Chondrocyte (in vitro differentiated cells): ENCODE measurements at places on chromosomes 4 and X. TPM values are rescaled to one million over a fixed set of nuclear protein-coding genes. Genes with fewer than 3 reads are reported as not detected.
A peak's percentile ranks its signal among the peaks of the same experiment; 100 is the strongest.

GRCh38 chr4:3871181-3871852, 105.1 kb downstream of the ADRA2C start:
- peak; percentile 86 for DNase-seq

- no peak for DNase-seq
These were observed 82.2 kb downstream of the EFHC2 start for GRCh38 chrX:44261286-44261685.

DNA sequence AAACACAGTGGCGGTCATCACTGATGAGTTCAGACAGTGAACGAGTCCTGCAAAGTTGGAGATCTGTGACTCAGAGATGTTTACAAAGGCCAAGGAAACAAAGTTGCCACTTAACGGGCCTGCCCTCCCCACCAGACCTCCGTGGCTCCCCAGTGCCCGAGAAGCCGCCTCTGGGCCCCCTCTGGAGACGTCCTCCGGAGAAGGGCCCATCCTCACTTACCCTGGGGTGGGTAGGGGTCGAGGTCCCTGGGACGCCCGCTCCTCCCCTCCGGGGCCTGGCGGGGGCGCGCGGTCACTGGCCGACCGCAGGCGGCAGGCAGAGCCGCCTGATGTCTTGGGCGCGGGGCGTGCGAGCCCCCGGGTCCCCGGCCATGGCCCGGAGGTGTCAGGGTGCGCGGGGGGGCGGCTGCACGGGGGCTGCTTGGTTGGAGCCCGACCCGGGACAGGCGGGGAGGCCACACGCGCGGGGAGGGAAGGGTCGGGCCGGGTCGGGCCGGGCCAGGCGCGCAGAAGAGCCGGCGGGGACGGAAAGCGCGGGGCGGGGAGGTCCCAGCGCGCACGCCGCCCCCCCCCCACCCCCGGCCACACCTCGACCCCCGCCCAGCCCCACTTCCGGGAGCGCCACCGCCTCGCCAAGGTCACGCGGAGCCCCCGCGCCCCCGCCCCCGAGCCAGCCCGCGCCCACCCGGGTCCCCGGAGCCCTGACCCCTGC, 529 bp downstream of the DHRSX start:
- no peak for DNase-seq

Gene NFKB1
- total RNA-seq: 21.6 to 24.4 TPM (median 22.2 TPM) in 3 replicates

DNA sequence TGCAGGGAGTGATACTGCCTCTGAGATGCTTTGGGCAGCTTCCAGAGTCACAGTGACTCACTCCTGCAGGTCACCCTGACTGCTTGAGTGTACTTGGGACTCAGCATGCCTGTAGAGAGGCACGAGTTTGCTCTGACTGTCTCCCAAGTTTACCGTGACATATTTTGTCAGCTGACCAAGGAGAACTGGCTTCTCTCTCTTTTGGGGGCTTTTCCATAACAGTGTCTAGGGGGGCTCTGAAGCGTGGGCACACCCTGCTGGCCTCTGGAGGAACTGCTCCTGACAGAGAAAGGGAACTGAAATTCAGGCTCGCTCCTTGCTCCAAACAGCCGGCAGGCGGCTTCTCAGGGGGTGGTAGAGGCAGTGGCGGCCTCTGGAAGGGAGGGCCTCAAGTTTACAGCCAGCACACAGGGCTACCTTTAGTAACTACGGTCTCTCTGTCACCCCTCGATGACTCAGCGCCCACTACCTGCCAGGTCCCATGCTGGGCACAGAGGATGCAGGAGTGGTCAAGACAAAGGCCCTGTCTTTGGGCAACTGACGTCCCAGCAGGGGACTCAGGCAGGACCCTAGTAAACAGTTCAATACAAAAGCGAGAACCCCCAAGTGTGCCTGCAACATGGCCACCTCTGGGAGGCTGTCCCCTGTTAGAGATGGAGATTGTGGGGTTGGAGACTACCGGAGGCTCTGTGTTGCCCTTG, 17.8 kb downstream of the ZNF185 start:
- DNase-seq: no peak

Gene PPBP
- not detected in 3 replicates for total RNA-seq

- no peak for DNase-seq
These were observed 72.9 kb downstream of the WDR44 start for GRCh38 chrX:118418811-118419251.

- no peak for DNase-seq
These were observed 2504.3 kb downstream of the ARAP2 start for GRCh38 chr4:33739884-33740632.

GRCh38 chrX:45506149-45506730, 305.6 kb upstream of the DIPK2B start:
- DNase-seq: no peak

GRCh38 chrX:63708801-63709200, 76.2 kb downstream of the ARHGEF9 start:
- no peak for DNase-seq

GRCh38 chr4:134260126-134260525, 58.5 kb upstream of the PABPC4L start:
- DNase-seq: no peak

- peak; percentile 93 for DNase-seq
These were observed at the start of gene FREM3 for GRCh38 chr4:143700416-143701352. Gene FREM3 (minus strand): TSS chr4:143700675. CDS start chr4:143700675, 0 bp downstream.

Gene VEGFD
- 0.20 to 0.39 TPM in 2 of 3 replicates, not detected in the other for total RNA-seq

GRCh38 chr4:140726776-140727500, 29.2 kb downstream of the TBC1D9 start:
- DNase-seq: no peak

GRCh38 chrX:72100824-72101351, 30.8 kb downstream of the RTL5 start:
- DNase-seq: no peak

Gene PAGE4
- total RNA-seq: not detected in 3 replicates

- no peak for DNase-seq
These were observed 30.9 kb downstream of the SPCS3 start for GRCh38 chr4:176350671-176351070.

GRCh38 chr4:9938933-9939332, 82.4 kb downstream of the SLC2A9 start:
- DNase-seq: no peak

DNA sequence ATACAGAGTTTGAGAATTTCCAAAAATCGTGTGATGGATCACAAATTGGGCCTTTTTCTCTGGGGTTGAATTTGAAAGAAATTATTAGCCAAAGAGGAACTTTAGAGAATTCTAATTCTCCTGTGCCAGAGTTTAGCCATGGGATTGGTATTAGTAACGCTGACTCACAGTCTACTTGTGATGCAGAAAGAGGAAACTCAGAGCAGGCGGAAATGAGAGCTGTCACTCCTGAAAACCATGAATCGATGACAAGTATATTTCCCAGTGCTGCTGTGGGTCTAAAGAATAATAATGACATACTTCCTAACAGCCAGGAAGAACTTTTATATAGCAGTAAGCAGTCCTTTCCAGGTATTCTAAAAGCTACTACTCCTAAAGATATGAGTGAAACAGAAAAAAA, 64.9 kb downstream of the N4BP2 start:
- no peak for DNase-seq

GRCh38 chr4:184662236-184662635, 12.7 kb downstream of the PRIMPOL start:
- no peak for DNase-seq

Gene FSTL5
- total RNA-seq: not detected in 3 replicates

GRCh38 chr4:66628146-66628545, 917.2 kb downstream of the CENPC start:
- no peak for DNase-seq

DNA sequence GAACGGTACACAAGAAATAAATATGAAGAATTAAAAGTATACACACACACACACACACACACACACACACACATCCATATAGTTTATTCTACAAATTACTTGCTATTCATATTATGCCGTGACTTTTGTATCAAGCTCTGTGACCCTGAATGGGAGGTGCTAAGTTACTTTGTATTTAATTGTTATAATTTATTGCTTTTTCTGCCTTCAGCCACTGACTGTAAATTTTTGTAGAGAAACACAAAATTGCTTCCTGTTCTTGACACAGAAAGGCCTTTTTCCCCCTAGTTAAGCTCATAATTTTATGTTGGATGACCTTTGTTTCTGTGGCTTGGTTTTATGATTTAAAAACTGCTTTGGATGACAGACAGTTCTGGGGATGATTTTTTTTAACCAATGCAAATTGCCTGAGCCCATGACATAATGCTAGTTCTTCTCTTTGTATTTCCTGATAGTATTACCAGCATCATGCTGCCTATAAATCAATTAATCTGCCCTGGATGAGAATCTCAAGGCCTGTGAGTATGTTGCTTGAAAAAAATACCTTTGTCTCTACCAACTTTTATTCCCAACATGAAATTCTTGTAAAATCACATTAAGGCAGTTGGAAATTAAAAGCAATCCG, 140.0 kb downstream of the FMR1NB start:
- no peak for DNase-seq

DNA sequence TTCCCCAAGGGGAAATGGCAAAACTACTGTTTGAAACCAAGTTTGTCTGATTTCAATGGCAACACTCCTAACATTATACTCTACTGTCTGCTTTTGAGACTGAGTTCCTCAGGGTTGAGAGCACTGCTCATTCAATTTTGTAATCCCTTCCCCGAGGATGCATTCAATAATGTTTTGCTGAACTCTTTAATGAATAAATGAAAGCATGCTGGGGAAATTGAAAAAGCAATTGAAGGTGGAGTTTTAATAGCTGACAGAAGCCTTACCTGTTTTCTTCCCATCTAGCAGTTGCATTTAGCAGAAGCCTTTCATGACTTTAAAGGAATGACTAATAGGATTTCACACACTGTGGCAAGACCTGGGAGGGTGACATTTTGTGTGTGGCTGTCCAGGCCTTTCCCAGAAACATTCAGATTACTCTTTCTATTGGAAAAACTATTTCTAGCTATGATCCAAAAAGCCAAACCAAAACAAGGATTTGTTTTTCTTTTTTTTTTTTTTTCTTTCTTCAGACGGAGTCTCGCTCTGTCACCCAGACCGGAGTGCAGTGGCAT, 45.1 kb downstream of the DTHD1 start:
- no peak for DNase-seq
